ENCODE measurements at places on chromosomes 12 and 14.

DNA sequence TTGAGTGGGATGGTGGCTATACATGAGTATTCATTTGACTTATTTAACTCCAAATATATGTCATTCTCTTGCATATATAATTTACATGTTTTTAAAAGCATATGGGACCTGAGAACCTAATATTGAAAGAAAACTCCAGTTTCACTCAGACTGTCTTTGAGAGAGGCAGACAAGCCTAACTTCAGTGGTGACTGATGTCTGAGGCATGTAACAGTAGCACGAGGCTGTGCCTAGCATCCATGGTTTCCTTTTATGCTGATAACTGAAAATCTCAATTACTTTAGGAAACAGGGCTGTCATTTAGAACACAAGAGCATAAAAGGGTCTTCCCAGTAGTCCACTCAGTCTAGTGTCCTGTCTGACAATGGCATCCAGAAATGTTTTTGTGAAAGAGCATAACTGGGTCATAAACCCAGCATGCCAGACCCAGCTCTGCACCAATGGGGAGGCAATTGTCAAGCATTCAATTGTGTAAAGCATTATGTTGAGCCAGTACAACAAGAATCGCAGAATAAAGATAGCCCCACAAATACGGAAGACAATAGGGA is 24.3 kb downstream of the MAPK1IP1L start:
- DNase-seq: no peak

DNA sequence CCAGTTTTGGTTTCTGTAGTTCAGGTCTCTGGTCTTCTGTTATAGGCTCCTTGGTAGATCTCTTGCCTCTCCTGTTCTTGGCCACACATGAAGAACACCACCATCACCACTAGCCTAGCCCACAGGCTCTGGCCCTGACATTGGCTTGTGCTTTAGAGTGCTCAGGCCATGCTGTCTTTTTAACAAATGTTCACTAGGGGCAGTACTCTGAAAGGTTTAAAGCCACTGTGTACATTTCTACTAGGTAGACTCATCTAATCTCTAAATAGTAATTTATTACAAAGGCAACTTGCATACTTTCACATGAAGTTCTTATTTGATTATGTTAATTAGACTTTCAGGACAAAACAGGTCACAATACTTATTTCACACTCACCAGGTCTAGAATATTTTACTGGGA is 38.3 kb downstream of the PDE6H start:
- DNase-seq: peak; percentile 3

DNA sequence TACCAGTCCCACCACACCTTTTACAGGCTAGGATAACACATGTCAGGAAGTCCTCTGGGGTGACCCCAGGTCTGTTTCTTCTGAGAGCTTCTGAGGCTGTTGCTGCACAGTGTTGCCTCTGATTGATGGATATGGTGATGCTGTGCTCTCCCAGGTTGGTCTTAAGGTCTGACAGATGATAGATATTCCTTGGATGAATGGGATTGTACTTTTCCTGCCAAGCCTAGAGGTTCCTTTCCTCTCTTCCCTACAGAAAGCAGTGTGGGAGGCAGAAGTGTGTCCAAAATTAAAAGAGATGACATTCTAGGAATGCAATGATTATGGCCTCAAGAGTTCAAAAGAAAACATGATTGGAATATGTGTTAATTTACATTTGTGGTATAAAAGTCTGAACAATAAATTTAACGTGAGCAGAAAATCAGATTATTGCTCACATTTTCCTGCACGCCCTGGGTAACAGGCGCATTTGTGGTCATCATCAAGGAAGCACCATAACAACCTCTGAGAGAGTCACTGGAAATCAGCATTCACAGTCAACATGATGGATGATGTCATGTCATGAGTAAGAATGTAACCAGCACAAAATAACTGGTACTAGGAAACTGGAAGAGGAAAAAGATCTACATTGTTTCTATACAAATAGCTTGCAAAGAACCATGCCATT is 73.7 kb downstream of the BBS10 start:
- DNase-seq: no peak

DNA sequence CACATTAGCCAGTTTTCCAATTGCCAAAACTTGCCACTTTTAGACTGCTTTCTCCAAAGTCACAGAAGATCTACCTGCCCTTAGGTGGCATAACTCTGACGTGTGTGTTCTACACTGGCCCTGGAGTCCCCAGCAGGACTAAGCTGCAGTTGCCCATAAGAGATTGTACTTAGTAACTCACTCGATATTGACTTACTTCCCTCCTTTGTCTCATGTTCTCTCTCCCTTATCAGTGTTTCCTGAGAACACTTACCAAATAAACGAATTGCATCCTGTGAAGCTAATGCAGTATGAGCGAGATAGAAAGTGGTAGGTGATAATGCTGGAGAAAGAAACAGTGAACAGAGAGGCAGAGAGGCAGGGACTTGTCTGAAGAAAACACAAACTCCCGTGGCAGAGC is 117.2 kb downstream of the NUAK1 start:
- no peak for DNase-seq

- DNase-seq: peak; percentile 92
These were observed 15.2 kb downstream of the RASSF3 start for GRCh38 chr12:64625243-64626077.

DNA sequence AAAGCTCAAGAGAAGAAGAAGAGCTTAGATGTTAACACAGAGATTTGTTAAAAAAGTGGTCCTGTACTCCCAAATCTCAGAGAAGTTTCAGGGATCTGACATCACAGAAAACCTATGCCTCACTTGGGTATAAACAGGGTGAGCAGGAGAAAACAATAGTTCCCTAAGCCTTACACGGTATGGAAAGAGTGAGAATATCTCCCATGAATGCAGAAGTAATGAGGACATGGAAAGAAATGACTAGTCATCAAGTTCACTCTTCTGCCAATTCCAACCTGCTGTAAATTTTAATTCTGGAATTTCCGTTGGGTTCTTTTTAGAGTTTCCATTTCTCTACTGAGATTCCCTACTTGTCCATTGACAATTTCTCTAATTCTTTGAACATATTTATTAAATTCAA is 6.2 kb upstream of the PTGER2 start:
- DNase-seq: no peak

DNA sequence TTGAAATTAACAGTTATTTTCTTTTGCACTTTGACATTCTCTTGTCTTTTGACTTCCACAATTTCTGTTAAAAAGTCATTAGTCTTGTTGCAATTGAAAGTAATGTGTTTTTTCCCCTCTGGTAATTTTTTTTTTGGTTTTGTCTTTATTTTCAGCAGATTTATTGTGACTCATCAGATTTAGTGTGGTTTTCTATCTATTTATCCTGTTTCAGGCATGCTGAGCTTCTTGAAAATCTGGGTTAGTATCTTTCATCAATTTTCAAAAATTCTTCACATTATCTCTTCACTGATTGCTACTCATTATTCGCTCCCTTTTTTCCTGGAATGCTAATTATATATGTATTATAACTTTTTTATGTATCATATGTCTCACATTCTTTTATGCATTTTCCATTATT is 15.3 kb upstream of the NTF3 start:
- DNase-seq: no peak

GRCh38 chr14:61145903-61146481 is 135.1 kb downstream of the TMEM30B start:
- DNase-seq: no peak

DNA sequence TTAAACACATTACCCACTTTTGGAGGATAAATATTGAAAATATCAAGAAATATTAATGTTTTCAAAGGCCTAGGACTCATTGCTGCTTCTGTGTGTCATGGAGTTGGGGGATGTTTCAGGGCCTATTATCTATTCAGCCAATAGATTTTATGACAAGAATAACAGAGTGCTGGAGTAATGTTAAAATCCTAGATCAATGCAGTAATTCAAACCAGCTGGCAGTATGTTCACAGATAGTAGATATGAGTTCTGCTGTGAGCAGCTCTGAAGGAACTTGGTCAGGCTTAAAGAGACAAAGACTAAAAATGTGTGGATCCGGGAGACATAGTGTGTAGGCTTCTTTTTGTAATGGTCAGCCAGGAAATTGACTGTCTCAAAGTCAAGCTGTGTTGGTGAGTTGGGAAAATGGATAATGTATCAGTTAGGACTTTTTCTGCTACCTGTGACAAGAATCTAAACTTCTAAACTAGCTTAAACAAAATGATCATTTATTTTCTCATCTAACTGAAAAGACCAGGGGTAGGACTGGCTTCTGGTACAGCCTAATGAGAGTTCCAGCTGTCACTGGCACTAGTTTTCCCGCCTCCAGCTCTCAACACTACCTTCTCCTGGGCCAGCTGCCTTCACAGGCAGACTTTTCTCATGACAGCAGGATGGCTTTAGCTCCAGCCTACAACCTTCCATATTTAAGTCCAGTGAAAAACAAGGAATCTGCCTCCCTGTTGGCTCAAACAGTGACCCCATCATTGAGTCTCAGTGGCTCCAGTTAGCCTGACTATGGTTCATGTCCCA is 16.3 kb upstream of the POLR3B start:
- no peak for DNase-seq

- no peak for DNase-seq
These were observed 3.9 kb downstream of the BCL11B start for GRCh38 chr14:99267837-99268781.

DNA sequence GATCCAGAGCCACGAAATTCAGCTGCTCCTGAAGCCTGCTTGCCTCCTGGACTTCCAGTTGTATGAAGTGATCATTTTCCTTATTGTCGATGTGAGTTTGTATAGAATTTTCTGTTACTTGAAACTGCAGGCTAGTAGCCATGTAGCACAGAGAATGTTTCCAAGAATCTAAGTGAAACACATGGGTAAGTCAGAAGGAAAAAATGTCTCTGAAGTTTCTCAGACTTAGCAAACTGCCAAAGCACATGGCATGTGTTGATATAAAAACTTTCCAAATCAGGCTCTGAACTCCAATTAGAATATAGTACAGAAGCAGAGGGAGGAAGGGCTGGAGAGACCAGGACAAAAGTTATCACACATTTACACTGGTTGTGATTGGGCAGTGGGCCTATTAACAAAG is 9.8 kb upstream of the PCNX1 start:
- DNase-seq: no peak

- DNase-seq: no peak
These were observed 3.0 kb upstream of the METTL17 start for GRCh38 chr14:20986811-20987210.

GRCh38 chr14:90355540-90356518 is 24.1 kb upstream of the NRDE2 start:
- DNase-seq: no peak

GRCh38 chr12:15633201-15633600 is 156.0 kb downstream of the EPS8 start:
- DNase-seq: no peak

DNA sequence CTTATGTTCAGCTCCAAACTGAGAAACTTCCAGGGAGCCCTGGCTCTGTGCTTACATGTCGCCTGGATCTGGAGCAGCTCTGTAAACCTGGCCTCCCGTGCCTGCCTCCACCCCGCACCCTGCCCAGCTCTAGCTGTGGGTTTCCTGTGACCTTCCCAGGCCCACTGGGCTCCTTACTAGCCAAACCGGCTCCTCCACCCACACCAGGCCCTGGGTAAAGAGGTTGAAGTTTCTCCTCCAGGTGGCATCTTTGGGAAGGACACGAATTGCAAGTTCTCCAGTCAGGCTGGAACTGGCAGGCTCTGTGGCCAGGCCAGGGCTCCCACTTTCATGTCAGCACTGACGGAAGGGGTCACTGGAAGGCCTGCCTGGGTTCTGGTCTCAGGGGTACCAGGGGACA is 60.9 kb upstream of the ZFP36L1 start:
- no peak for DNase-seq

GRCh38 chr12:80849337-80849736 is 88.4 kb downstream of the LIN7A start:
- no peak for DNase-seq

- peak; percentile 38 for DNase-seq
These were observed 103.8 kb upstream of the ETV6 start for GRCh38 chr12:11545484-11546330.

GRCh38 chr14:55600784-55601561 is 21.0 kb downstream of the KTN1 start:
- DNase-seq: no peak

DNA sequence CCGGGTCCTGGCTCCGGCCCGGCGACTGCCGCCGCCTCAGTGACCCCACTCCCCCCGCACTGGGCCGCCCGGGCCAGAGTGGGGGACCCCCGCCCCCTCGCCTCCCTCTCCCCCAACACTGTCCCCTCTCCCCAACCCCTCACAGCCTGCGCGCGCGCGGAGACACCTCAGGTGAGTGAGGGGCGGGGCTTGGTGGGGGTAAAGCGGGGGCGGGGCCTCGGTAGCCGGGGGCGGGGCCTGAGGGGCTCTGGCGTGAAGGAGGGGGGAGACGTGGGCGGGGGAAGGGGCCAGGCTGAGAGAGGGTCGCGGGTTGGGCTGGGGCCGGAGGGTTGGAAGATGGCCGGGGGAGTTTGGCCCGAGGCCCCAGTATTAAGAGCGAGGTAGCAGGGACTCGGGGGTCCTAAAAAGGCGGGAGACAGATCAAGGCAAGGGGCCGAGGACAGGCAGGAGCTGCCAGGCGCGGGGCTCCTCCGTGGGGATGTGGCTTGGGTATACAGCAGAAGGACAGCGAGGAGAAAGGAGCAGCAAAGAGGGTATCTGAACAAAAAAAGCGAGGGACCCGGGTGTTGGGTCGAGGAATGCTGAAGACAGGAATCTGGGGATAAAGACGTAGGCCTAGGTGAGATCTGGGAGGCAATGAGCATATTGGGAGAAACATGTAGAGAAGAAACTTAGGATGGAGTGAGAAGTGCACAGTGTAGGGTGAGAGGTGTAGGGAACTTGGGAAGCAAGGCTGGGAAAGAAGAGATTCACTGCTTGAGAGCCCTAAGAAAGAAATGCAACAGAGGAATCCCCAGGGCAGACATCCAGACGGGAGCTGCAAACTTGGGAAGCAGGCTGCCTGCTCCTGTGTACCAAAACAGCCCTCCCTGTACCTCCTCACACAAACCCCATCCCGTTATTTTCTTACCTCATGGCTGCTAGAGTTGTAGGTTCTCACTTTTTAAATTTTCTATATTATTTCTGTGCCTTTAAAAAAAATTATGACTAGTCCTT is 10.8 kb downstream of the SUOX start:
- peak; percentile 37 for DNase-seq

DNA sequence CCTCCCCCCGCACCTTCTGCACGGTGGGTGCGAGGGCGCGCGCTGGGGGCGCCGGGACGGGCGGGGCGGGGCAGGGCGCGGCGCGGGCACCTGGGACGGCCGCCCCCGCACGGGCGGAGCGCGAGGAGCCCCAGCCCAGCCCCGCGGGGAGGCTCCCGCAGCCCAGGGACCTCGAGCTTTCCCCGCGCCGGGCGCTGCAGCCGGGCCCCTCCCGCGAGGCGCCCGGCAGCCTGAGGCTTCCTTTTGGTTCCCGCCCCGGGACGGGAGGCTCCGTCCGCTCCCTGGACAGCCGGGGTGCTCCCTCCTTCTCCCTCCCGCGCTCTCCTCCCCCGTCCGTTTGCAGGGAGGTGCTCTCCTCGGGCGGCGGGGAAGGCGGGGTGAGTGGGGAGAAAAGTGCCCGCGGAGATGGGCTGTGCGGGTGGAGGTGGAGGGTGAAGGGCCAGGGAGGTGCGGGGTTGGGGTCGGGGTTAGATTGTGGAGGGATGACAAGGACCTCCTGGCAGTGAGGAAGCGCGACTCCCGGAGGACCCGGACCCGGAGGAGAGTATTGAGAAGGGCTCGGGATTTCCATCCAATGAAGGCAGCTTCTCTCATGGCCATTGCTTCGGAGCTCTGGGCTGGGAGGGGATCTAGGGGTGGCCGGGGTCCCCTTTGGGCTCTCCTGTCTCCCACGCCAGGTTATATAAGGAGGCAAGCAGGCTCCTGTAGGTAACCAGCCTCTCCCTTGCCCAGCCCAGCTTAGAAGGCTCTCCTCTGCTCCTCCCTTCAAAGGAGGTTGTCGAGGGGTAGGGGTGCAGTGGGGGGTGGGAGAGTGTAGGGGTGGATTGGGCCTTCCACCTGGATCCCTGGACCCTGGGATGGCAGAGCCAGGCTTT is 645 bp downstream of the JDP2 start:
- peak; percentile 17 for DNase-seq

GRCh38 chr12:23029185-23029584 is 404.2 kb downstream of the ETNK1 start:
- no peak for DNase-seq
